Activated naive CD8-positive, alpha-beta T cell treated with anti-CD3 and anti-CD28 coated beads, Interleukin-2, amount 10 ng/mL, durations not matched to agents 7 days and 5 days (primary cell): ENCODE measurements at places on chromosomes 2 and 18. TPM values are rescaled to one million over a fixed set of nuclear protein-coding genes. Genes with fewer than 3 reads are reported as not detected.

DNA sequence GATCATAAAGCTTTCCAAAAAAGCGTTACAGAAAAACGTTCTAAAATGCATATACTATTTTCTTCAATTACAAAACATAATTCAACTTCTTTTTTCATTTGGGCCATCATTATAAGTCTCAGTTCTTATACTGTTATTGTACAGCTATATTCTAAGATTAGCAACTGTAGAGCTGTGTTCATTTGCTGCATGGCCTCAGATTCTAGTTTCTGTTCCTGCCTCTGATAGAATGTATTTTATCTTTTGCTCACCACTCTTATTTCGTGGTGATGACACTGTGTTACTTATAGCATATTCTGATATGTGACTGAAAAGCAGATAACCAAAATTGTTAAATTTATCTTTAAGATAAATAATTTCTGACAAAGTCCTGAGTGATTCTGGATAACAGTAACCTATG lies 67.2 kb downstream of the PTRHD1 start:
- DNase-seq = no peak

- DNase-seq = no peak
Measured at GRCh38 chr2:119696494-119697030, 17.6 kb downstream of the TMEM177 start.

DNA sequence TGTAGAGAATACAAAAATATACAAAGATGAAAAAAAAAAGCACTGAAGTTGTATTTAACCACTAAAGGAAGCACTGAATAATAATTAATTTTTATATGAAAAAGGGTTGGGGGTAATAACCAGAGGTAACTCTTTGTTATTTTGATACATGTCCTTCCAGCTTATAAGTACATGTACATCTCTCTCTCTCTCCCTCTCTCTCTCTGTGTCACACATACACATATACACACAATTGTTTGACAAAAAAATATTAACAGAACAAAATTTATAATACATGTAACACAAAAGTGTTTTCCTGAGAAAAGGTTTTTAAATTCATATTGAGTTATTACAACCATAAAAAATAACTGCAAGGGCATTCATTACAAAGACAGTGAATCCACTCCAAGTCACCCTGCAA lies 4.6 kb downstream of the WIPF1 start:
- DNase-seq = no peak

DNA sequence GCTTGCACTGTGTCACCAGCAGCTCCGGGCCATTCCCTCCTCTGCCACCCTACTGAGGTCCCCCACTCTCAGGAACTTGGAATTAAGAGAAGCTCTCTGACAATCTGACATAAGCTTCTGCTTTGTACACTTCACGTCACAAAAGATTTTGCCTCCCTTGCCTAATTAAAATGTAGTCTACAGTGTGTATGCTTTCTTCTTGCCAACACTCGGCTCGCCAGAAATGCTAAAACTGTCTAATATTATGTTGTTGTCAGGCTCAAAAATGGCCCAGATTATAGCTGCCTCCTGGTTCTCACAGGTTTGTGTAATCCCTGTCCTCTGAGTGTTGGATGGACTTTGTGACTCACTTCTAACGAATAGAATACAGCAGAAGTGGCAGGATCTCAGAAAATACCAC lies 474.7 kb downstream of the MBD2 start:
- DNase-seq = no peak

FIGN gene
- total RNA-seq = not detected

STON1 gene
- total RNA-seq = 2.7 TPM

DNA sequence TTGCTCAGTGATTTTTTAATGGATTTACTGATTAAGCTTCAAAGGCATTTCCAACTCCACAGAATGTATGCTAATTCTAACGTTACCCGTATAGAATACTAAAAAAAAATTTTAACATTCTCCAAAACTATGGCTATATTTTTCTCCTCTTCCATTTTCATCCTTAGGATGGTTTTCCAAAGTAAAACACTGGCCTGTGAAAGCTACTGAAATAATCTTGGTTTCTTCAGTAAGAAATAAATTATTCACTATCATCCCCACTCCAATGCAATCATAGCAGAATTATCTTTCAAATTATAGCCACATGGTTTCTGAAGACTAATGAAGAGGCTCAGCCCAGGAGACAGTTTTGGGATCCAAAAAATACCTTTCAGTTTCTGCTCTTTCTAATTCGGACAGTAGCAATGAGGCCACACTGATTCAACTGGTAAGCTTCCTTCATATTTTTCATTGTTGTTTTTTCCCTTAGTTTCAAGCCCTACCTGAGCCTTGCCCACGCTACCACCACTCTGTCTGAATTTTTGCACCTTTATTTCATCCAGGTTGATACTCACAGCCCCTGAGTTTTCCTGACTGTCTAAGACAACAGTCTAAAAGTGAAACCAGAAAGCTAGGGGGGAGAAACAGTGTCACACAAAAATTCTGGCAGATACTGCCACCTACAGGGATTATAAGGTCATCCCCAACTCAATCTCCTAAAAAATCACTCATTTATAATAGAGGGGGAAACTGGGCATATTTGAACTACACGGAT lies 887.9 kb downstream of the NRXN1 start:
- DNase-seq = peak; percentile 15

EGR4 gene
- not detected for total RNA-seq

DNA sequence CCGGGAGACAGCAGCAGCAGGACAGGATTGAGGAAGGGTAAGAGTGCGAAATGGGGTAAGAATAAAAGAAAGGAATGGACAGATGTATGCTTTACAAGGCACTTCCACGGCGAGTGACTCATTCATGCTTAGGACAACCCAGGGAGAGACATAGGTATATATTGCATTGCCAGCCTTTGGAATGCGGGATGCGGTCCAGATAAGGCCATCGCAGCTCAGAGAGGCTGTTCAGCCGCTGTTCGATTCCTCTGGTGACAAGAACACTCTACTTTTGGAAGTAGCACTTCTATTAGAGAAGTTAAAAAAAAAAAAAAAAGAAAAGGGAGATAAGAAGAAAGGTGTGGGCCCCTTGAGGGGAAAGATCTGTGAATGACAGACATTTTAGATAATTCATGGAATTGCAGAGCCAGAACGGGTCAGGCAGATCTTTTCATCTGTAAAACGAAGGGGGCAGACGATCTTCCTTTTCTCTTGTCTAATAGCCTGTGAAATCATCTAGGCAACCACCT lies 819 bp upstream of the NCOA1 start:
- DNase-seq = no peak

ERICH2 gene
- not detected for total RNA-seq

GRCh38 chr2:121260370-121261154 lies 24.4 kb downstream of the TFCP2L1 start:
- DNase-seq = no peak

- no peak for DNase-seq
Measured at GRCh38 chr2:170524828-170525565, 190.1 kb upstream of the SP5 start.

ARHGAP15 gene
- 141 TPM for total RNA-seq

DNA sequence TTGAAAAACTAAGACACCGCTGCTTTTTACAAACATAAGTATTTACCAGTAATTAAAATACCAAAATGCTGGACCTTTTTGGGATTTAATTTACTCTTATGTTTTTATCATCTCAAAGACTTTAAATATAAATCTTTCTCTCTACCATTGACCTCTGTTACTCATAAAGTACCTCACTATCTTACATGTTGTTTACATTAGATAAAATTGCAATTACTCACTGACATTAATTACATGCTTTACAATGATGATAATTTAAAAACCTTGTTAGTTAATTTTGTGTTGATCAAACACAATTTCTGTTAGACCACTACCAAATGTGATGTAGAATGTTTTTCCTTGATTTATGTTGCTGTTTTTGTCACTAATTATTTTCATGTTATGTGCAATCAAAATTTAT lies 139.5 kb downstream of the PTH2R start:
- no peak for DNase-seq

DNA sequence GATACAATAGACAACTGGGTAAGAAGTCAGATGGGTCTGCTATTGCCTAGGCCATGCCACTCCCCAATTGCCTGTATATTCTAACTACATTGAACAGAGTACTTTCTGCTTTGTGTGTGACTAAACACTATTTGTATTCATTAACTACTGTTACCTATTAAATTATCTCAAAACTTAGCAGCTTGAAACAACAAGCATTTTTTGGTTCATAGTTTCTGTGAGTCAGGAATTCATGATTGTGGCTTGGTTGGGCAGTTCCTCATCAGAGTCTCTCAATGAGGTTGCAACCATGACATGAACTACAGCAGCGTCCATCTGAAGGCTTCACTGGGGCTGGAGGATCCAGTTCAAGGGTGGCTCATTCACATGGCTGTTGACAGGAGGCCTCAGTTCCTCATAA lies 205.7 kb downstream of the EN1 start:
- no peak for DNase-seq

LYG1 gene
- total RNA-seq = 2.5 TPM

SGPP2 gene
- 0.89 TPM for total RNA-seq

DNA sequence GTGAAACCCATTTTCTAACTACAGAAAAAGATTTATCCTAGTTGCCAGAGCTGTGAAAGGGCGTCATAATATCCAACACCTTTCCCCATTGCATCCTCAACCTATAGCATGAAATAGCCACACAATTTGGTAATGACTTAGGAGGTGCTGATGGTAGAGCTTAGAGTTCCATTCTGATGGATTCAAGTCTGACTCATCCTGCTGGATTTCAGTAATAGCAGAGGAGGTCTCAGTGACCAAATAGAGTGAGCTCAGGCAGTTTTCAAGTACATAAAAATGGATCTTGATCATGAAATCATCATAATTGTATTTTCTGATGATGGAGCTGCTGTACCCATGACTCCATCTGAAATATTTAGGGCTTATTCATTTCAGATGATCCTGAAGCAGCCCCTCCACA lies 270.7 kb upstream of the KLHL29 start:
- DNase-seq = no peak

GRCh38 chr2:184890311-184890710 lies 292.0 kb downstream of the ZNF804A start:
- DNase-seq = no peak

TNS1 gene
- 15.1 TPM for total RNA-seq

CYBRD1 gene
- total RNA-seq = 1.1 TPM

- DNase-seq = no peak
Measured at GRCh38 chr2:176325732-176326131, 56.5 kb downstream of the MTX2 start.

- DNase-seq = no peak
Measured at GRCh38 chr2:236830926-236831325, 254.8 kb upstream of the COPS8 start.

- DNase-seq = no peak
Measured at GRCh38 chr18:75016025-75016717, 192.8 kb downstream of the PTGR3 start.

DNA sequence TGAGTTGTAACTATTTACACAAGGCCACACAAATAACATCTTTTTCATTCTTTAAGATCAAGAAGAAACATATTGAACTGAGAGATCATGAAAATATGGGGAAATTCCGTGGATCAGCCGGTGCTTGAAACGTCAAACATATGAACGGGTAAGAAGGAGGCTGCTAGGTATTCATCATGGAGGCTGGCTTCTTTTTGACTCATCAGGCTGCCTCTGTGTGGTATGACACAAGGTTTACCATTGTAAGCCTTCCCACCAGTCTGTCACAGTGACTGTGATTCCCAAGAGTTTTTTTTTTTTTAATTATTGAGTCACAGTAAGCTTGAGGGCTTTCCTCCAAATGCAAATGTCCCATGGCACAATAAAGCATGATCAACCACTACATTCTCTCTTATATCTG lies 506.9 kb downstream of the BCL11A start:
- no peak for DNase-seq

EFR3B gene
- total RNA-seq = 0.08 TPM

DYTN gene
- not detected for total RNA-seq

DNA sequence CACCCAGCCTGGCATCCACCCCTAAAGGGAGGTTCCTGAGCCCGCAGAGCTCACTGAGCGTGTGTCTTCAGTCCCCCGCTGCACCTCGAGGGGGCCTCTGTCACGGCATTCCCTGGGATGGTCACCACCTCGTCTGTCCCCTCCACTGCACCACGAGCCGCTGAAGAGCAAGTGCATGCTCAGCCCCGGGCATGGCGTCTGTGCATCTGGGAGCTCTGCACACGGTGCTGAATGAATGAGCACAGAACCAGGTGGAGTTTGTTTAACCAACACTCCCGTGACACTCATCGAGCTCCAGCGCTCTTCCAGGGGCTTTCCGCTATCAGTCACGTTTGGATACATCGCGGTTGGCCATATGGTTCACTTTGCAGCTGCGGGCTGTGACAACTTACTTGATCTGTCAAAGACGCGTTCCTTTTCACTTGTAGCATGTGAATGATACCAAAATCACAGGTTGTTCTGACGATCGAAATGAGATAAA lies 9.2 kb downstream of the ALLC start:
- no peak for DNase-seq

GAL3ST2 gene
- total RNA-seq = 0.22 TPM

EPAS1 gene
- total RNA-seq = 13.1 TPM

CIDEA gene
- total RNA-seq = not detected

- DNase-seq = no peak
Measured at GRCh38 chr2:110157153-110157793, 41.7 kb upstream of the MALL start.

DNA sequence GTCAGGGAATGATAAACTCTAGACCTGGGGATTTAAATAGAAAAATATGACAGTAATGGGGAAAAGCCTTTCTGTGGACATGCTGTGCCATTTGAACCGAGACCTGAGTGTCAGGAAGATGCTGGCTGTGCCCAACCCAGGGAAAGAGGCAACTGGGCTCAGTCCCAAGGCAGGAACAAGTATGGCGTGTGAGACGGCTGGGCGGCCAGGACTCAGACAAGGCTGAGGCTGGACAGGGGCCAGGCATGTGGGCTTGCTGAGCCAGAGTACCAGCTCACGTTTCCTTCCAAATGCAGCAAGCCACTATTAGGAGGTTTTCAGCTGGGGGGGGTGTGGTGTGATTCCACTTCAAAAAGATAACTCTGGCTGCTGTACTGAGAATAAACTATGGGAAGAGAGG lies 92.4 kb downstream of the INPP5D start:
- no peak for DNase-seq

DNA sequence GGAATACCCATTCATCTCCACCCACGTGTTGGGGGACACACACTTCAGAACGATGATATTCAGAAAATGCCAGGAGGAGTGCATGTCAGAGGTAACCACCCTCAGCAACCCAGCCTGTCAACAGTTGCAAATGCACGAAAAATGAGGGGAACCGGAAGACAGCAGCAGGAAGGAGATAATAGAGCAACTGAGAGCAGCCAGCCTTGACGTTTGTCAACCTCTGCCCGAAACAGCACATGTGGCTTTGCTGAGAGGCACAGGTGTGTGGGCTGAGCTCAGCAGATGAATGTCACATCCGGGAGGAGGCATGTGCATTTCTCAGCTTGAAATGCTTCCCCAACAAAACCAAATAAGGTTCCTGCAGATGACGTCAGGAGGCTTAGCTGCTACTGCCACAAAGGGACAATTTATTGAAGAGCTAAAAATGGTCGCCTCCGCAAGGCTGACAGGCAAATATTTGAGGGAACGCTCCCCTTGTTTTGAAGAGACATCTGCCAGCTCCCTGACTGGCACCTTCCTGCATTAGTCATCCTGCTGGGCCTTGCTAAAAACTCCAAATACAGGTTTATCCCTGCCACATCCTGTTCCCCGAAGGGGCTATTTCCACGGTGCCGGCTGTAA lies 419.0 kb downstream of the NBAS start:
- peak; percentile 63 for DNase-seq

SLC38A11 gene
- total RNA-seq = not detected
